MV-4-11 (cell line): ENCODE measurements at places on chromosomes 16 and 17.

DNA sequence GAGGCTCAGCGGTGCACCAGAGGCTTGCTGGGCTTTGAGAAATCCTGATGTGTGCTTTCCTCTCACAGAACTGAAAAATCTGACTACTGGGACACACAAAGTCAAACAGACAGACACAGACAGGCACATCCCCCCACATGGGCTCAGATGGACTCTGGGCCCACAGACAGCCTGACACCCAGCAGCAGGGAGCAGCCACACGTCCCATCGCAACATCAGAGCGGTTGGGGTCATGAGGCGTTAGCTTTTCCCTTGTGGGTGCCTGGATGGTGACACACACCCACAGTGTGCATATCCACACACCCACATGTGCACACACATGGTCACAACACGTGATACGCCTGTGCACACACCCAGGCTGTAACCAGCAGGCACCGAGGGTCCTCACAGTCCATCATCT is 6.3 kb downstream of the SPNS3 start:
- peak; percentile 42 for DNase-seq

DNA sequence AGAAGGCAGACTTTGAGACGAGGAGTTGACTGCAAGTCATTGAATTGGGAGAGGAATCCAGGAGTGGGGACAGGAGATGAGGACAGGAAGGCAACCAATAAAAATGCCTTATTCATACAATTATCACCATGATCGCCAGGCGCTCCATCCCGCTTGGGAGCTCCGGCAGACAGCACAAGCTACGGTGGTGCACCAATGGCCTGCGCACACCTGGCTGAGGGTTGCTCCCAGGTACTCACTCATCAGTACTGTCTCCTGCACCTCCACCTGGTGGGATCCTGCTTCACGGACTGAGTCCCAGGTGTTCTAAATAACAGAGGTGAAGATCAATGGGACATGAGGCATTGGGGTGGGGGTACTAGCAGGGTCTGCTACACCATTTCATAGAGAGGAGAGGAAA is 160.0 kb upstream of the TNRC6C start:
- DNase-seq, result no peak

DNA sequence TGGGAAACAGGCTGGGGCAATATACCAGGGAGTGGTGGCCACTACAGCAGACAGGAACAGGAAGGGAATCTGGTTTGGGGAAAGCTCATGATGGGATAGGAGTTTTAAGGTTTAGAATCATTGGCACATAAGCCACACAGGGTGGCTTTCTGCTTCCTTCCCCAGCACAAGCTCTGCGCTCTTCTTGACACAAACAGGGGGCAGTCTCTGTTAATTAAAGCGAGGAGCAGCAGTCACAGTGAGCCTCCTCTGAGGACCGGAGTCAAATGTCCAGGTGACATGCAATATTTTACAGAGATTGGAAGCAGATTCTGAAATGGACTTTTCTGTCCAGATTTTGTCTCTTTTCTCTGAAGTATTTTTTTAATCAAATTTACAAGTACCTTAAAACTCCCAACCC is 2.8 kb upstream of the SHISA9 start:
- DNase-seq, result no peak

DNA sequence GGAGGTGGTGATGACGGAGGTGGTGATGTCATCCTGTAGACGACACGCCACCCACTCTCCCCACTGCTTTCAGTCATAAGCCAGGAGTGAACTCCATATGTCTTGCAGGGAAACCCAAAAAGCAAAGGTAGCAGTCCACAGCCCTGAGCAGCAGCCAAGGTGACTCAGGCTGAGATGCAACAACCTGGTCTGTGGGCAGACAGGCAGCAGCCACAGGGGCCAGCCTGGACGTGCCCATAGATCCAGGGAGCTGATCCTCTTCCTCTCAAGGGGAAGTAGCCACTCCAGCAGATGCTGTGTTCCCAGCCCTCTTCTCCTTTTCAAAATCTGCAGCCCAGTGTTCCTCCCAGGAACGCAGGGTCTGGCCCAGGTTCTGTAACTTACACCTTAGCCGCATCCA is 17.3 kb upstream of the CIITA start:
- no peak for DNase-seq

DNA sequence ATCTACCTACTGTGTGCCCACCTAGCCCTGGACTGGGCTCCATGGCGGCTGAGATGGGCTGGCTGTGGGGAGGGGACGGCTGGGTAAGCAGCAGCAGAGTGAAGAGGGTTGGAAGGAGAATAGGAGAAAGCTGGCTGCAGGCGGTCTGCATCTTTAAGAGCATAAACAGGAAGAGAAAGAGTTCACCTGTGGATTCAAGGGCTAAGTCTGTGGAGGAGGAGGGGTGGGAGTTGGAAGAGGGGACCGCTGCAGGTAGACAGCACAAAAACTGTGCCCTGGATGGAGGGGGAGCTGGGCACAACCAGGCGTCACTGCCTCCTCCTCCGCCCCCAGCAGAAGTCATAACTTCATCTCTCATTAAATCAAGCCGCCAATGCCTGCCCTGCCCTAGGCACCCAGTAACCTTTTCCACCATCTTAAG is 677 bp downstream of the SLC13A2 start:
- DNase-seq, result no peak

DNA sequence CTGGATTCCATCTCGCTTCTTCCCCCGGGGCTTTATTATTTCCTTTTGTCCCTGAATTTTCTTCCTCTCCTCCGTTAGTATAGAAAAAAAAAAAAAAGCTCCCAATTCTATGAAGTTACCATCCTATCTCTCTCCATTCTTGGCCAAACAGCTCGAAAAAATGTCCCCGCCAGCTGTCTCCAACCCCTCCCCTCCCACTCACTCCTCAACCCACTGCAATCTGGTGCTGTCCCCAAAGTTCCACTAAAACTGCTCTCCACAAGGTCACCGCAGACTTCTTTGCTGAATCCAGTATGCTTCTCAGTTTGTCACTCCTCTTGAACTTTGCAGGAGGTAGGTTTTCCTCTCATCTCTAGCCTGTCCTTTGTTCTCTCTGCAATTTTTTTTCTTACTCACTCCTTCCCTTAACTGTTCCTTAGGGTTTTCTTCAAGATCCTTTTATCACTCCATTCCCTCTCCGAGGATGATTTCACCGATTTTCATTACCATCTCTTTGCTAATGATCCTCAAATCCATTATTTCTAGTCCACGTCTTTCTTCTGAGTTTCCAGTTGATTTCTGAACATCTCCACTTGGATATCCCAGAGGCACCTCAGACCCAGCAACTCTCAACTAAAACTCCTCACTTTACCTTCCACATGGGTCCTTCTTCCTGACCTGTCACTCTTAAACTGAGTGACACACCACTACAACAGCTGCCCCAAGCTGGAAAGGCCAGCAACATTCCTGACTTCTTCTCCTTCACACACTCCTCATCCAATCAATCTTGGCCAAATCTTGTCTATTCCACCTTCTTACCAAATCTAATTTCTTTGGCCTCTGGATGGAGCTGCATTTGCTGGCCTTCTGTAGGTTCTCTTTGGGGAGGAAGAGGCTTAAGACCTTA is 1.5 kb upstream of the SUMO2 start:
- DNase-seq, result no peak

DNA sequence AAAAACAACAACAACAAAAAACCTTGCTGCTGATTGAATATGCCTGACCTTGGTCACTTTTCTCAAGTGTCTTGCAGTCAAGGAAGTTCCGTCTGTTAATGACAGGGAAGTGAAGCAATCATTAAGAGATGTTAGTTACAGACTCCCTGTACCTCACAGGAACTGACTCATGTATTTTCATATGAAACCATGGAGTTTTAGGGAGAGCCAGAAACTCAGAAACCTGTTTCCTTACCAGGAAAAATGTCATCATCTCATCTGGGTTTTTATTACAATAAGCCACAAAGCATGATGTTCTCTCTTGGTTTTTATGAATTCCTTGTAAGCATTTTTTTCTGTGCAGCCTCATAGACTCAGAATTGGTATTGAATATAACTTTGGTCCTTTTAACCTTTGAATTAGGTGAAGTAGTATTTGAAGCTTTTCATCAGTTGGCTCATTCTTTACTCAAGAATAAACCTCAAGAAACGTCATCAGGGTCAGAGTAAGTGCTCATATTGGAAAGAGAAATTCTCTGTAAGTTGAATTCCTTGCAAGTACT is 10.3 kb downstream of the LYRM1 start:
- DNase-seq, result peak; percentile 98

DNA sequence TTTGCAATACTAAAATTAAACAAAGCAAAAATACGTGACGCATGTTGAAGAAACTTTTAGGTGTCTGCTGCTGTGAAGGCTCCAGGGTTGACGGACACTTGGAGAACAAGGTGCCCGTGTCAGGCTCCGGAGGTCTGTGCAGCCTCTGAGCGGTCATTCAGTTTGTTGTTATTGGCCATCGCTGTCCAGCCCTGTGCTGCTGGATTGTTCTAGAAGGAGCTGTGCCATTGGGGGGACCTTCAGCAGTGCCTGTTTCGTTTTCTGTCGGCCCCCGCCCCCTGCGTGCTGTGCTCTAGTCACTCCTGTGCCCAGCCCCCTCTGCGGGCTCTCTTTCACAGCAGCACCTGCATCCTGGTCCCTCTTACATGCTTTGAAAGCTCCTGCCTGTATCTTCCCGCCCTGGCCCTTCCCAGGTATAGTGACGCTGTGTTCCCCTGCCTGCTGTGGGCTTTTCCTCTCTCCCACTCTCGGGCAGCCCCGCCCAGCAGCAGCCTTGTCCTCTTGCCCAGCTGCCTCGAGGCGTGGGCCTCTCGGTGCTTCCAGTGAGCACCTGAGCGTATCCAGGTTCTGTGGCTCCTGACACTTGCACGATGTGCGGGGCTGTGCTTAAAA is 50.7 kb downstream of the RNF213 start:
- no peak for DNase-seq

DNA sequence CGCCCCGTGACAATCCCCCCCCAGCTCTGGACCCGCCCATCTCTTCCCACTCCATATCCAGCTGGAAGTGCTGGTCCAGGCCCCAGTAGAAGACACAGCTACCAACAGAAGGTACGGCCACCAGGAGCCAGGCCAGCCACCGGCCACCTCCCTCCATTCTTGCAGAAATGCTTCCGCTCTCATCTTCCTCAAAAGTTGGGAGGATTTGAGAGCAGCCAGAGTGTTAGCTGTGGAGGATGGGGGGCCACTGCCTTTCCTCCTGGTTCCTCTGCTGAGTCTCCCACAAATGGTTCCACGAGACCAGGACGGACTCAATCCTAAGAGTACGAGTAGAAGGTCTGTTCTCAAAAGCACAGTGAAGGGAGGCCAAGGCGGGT is 78.3 kb downstream of the GAS7 start:
- DNase-seq, result peak; percentile 57

- DNase-seq, result no peak
Observed at GRCh38 chr17:51590071-51590656, 329.8 kb downstream of the UTP18 start.

GRCh38 chr17:63549289-63549945 is 860 bp upstream of the DCAF7 start:
- peak; percentile 4 for DNase-seq

DNA sequence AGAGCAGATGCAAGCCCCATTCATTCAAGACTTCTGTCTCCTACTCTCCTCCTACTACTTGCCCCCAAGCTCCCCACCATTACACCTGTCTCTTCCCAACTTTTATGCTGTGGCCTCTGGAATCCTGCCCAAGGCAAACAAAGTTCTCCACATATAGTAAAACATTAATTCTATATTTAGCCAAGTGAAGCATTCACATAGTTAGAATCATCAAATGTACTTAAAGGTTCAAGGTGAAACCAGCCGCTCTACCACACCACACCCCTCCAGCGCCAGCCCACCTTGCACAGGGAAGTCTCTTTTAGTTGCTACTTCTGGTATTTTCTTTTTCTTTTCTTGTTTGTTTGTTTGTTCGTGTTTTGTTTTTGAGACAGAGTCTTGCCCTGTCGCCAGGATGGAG is 25.4 kb upstream of the GUCY2D start:
- DNase-seq, result no peak

DNA sequence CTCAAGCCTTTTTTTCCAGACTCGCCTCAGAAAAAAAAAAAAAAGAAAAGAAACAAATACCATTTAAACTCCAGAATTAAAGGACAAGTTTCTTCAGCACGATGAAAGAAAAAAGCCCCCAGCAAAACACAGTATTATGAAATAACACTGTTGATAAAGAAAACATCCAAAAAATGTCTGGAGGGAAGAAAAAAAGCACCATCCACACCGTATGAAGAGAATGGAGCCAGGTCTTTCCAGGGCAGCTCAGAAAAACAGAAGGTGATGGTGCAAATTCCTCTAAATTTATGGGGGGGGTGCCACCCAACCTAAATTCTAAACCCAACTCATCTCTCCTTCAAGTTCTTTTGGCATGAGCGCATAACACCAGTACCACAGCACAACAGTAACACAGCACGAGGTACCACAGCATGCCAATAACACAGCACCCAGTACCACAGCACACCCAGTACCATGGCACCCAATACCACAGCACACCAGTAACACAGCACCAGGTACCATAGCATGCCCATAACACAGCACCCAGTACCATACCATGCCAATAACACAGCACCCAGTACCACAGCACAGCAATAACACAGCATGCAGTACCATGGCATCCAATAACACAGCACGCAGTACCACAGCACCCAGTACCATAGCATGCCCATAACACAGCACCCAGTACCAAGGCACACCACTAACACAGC is 19.0 kb downstream of the AXIN1 start:
- no peak for DNase-seq

DNA sequence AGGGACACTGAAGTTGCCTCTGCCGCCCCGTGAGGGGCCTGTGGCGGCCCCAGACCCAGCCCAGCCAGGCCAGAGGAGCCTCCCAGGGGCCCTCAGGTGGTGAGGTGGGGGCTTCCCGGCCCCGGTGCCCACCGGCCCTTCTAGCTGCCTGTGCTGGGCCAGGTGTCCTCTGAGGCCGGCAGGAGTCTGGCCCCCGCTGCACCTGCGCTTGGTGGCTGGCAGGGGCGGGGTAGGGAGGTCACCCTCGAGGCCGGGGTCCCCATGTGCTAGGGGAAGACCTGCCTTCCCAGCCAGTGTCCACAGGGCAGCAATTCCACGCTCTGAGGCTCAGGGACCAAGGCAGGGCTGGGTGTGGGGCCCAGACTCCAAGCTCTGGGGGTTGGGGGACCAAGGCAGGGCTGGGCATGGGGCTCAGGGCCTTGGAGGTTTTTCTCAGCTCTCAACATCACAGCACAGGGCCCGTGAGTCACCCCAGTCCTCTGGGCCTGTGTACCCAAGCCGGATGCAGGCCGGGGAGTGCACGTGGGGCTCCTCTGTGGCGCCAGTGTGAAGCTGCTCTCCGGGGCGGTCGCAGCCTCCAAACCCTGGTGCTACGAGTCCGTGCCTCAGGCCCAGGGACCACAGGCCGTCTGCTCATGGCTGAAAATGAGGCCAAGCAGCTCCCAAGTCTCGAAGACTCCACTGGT is 1.3 kb upstream of the CCDC154 start:
- DNase-seq, result no peak
